ENCODE measurements at places on chromosomes 1 and 21.

DNA sequence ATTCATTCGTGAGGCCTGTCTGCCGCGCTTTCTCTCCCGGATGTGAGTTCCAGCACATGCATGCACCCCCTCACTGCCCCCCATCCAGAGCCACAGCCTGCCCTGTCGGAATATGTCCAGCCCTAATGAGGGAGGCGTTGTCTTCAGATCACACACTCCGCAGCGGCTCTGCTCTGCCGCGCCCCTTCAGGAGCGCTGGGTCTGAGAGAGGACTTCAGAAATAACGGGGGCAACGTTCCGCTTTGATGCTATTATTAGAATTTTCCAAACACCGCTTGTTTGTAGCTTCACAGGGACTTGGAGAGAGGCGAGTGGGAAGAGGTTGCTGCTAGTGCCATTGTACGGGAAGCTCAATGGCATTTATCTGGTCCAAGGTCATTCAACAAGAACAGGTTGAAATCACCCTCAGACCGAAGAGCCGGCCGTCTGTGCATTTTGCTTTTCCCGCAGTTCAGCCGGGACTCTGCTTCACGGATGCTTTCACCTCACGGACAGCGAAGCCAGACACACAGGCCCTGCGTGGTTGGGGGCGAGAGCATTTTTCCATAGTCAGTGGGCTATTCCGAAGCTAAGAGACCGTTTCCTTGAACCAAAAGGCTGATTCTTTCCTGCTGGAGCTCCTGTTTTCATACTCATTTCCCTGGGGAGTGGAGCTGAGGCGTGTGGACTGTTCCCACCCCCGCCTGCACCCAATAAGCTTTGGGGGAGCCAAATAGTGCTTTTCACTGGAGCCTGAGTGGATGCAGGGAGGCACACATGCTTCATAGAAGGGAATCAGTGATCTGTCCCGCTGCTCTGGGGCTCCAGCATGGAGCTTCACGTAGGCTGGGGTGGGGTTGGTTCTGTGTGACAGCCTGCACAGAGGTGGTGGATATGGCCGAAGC, 69.7 kb downstream of the GALNT2 start:
- DNase-seq = no peak

GRCh38 chr1:33716976-33717688, 146.7 kb upstream of the HMGB4 start:
- DNase-seq = no peak

DNA sequence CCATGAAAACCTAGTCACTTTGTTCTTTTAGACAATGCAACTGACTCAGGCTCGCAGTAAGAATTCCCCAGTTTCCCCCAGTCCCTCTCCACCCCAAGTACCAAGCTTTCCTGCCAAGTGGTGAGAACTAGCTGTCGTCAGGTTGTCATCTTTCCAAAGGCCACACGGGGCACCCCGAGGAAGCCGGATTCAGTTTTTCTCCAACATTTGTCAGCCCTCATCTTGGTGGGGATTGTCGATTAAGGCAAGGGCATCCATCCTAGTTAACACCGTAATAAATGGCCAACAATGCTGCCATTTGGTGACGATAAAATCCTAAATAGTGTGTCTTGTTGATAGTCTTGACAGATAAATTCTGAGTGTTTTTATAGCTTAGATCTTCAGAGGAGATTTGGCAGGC, 55.9 kb upstream of the PROX1 start:
- no peak for DNase-seq

DNA sequence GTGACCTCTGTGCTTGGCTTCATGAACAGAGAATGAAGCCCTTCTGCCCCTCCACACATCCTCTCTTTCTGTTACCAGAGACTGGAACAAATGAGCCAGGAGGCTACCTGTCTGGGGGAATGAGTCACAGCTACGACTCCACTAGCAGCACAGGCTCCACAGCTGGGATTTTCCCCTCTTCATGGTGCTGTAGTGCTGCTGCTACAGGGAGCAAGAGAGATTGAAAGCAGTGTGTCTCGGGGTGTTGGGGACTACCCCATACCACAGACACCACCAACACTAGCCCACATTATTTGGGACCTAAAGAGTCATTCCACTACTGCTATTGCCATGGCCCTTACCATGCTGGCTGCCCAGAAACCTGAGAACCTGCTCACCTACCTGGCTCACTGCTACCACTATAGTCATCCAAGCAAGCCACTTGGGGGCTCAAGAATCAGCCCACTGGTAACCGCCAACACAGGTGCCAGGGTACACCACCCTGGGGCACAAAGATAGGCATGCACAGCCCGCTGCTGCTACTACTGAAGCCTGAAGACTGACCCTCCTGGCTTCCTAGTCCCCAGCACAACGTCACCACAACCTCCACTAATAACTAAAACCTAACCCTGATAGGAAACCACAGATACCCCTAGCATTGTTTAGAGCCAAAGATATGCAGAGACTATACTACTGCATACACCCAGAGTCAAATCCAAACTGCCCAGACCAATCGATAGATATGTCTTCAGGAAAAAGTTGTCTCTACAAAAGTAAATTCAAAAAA, 17.7 kb downstream of the CD1E start:
- peak; percentile 56 for DNase-seq

GRCh38 chr1:52365746-52366516, at the start of gene CC2D1B:
CC2D1B (minus strand) TSS chr1:52366205; CDS start chr1:52364620, 1,585 bp downstream.
- peak; percentile 99 for DNase-seq

- DNase-seq = no peak
Measured at GRCh38 chr1:160580221-160580812, 1.0 kb upstream of the CD84 start.

- DNase-seq = no peak
Measured at GRCh38 chr1:50228871-50229384, 120.2 kb downstream of the ELAVL4 start.

DNA sequence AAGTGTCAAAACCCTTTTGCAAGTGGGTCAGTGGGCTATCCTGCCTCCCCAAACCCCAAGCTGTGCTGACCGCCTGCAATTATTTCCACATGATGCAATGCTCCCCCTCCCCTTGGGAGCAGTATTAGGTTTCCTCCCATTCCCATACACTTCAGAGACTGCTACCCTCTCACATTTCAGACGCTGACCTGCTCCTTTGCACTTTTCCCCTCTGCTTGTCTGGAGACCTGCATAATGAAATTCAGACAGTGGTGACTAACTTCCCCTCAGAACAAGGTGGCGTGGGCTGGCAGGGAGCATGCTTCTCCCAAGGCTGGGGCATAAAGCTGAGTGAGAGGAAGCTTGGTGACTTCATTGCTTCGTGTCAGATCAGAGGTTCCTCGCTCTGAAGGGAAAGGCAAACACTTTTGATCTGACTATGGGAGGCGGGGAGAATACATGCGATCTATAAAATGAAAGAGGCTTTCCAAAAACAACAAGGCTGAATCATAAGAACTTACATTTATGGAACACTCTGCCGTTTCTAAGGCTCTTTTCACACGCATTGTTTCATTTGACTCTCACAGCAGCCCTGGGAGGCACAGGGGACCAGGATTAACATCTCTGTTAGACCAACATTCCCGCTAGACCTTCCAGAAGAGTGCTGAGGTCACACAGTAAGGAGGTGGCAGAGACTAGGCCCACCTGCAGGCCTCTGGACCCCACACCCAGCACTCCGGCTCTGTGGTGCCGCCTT, 27.5 kb upstream of the ROR1 start:
- DNase-seq = no peak

- DNase-seq = no peak
Measured at GRCh38 chr1:179175011-179175841, 54.3 kb downstream of the ABL2 start.

- DNase-seq = no peak
Measured at GRCh38 chr1:92708368-92708950, 76.4 kb downstream of the EVI5 start.

DNA sequence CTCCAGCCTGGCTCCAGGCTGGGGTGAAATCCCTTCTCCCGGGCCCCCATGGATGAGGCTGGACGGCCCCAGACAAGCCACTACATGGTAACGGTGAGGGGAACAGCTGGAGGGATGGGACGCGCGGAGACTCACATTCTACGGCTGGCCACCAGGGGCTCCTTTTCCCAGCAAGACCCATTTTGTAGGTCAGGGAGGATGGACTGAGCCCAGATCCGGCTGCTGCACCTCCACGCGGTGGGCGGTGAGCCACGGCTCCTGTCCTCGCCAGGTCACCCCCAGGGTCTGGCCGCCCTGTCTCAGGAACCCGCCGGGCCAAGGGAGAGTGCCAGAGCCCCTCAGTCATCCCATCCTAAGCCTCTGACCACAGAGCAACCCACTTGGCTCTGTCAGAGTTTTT, 75.0 kb upstream of the ACTRT2 start:
- no peak for DNase-seq

DNA sequence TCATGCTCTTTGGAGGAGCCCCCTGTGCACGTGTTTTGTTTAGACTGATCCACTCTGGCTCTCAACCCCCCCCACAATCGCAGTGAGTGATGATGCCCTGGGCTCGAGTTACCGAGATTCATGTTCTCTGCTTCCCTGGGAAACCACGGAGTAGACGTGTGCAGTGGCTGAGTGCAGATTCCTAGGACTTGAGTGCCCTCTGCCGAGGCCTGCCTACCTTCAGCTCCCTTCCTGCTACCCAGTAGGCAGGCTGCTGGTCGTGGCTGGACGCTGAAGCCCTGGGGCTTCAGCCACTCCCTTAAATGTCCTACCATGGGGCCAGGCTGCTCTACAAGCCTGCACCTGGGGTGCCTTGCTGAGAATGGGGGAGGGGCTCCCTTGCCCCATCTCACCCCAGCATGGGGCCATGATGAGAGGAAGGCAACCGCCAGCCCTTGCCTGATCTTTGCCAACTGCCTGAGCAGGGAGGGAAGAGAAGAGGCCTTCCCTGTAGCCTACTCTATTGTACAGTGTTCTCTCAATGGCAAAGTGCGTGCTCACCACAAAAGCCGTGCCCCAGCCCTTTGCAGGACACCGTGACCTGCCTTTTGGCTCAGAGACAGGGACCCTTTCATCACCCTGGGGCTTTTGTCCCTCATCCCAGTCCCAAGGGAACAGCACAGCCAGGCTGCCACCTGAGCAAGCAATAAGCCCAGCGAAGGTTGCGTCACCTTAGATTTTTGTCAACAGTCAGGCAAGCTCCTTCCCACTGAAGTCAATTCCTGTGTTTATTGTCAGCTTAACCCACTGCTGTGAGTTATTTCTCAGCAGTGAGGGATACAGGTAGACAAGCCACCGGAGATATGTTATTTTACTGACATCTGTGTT, 4.1 kb upstream of the GRIK3 start:
- no peak for DNase-seq

DNA sequence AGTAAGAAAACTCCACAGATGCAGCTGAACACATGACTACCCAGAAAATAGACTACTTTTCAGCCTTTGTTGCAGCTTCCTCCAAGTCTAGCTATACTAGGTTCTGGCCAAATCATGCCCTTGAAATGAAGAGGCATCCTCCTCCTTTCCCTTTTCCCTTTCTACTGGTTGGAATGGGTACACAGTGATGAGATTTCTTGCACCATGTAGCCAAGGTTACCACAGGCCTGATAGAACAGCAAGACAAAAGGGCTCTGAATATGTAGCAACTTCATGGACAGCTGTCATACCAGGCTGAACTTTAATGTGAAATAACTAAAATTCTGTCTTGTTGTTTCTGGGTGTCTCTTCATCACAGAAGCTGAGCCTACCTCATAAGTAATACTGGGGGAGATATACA, 146.5 kb downstream of the PDE4B start:
- DNase-seq = no peak

DNA sequence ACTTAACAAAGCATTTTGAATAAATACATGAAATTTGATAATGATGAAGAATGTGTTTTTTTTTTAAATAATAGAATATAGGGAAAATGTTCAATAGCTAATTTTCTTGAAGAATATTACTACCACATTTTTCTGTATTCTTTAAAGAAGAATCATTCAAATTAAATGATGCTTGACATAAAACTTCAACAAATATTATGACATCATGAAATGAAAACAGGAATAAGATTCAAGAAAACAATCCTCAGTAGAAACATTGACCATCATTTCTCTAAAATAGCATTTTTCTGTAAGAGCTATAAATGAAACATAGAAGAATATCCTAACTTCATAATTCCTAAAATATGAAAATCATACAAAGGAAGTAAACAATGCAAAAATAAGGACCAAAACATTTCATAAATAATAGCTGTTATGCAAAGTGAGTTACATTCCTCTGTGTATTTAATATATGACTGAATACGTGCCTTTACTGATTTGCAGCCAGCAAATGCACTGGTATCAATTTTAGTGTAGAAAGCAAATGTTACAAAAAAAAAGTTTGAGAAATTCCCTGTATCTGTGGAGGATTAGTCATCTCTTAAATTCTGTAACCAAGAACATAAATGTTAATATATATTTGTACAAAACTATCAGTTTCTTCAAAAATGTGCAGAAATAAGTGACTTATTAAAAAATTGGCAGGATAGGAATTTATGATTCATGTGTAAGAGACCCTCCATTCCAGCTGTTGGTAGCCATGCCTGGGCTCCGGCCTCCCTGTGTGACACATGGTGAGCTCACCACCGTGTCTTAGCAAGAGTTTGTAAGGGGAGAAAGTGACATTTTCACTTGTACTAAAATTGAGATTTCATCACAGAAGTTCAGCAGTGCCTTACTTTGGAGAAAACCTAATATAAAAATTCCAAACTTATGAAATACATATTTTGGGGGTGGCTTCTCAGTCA, 15.0 kb upstream of the PTPN14 start:
- DNase-seq = no peak

DNA sequence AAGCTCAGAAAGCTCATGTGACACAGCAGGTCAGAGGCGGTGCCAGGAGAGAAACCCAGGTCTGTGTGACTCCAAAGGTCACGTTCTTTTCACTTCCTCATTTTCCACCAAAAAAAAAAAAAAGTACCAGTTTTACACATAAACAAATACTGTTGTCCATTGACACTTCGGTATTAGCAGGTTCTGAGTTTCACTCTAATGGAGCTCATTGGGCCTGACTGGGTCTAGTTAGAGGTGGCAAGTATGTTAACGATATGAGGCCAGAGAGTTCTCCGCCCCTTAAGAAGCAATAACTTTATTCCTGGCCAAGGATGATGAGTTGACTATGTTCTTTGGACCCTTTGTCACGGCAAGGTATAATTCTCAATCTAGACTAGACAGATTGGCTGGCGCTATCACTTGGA, 30.0 kb upstream of the SDE2 start:
- DNase-seq = no peak

DNA sequence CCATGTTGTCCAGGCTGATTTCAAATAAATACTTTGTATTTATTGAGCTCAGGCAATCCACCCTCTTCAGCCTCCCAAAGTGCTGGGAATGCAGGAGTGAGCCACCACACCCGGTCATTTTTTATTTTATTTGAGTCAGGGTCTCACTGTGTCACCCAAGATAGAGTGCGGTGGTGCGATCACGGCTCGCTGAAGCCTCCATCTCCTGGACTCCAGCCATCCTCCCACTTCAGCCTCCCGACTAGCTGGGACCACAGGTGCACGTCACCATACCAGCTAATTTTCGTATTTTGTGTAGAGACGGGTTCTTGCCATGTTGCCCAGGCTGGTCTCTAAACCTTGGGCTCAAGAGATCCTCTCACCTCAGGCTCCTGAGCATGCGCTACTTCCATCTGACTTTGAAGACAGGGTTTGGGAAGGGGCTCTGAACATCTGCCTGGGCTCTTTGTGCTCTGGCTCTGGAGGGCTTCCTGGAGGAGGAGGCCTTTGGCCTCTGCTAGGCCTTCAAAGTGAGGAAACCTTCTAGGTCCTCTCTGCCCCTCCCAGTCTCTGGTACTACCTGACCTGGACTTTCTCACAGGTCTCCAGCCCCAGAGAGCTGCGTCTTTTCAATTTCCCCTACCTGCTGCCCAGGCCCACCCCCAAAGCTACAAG, 5.8 kb downstream of the HSPB7 start:
- DNase-seq = no peak

- no peak for DNase-seq
Measured at GRCh38 chr1:48040154-48040553, 43.0 kb upstream of the TRABD2B start.
